Activated CD4-positive, alpha-beta T cell treated with anti-CD3 and anti-CD28 coated beads for 24 hours (primary cell): ENCODE measurements at places on chromosomes 3 and 15.

- no peak for DNase-seq
These were observed 153.7 kb downstream of the ANO10 start for GRCh38 chr3:43468133-43468532.

- DNase-seq = no peak
These were observed 105.6 kb upstream of the MELTF start for GRCh38 chr3:197135212-197135611.

DNA sequence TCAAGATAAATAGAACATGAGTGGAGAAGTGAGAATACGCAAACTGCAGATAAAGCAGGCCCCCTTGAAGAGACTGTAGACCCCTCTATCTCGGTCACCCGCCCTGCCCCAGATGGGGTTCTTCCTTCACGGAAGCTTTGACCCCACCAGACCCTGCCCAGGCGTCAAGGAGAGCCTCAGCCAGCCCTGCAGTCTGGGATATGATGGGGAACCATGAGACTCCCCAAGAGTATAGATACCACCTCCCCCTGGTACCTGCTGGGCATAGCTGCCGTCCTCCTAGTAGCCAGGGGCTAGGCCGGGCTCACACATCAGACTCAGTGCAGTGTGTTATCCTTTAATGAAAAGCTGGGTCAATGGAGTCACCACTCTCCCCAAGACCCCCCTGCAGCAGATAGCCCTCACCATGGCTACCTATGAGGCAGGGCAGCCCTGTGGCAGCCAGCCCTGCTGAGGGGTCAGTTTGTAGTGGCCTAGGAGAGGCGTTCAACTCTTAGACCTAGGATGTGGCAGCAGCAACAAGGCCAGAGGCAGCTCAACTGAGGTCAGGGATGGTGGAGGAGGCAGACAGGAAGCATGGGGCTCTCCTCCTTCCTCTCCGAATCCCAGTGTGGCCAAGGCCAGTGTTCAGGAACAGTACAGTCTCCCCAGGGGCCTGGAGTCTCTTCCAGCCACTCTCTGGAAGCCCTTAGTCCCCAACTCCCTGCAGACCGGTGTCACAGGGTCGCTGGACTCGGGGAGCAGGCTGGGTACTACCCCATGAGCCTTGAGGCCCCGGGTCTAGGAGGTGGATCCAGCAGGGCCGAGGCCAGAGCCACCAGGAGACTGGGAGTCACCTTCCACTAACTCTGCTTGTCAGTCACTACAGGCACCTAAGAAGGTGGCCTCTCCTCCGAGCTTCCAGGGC is 26.1 kb downstream of the PLXNB1 start:
- DNase-seq = no peak

DNA sequence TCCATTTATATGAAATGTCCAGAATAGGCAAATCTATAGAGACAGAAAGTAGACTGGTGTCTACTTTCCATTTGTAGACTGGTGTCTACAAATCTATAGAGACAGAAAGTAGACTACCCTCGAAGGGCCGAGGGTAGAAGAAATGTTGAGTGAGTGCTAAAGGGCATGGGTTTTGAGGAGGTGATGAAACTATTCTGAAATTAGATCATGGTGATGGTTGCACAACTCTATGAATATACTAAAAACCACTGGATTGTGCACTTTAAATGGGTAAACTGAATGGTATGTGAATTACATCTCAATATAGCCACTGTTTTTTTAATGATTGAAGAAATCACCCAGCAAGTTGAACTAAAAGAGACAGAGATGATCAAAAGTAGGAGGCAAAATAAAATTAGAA is 27.9 kb downstream of the TP53BP1 start:
- DNase-seq = no peak
